ENCODE measurements at places on chromosomes 12 and 14. TPM values are rescaled to one million over a fixed set of nuclear protein-coding genes. Genes with fewer than 3 reads are reported as not detected.
A peak's percentile ranks its signal among the peaks of the same experiment; 100 is the strongest.

The TTC5 gene
- total RNA-seq: 29.4 TPM

DNA sequence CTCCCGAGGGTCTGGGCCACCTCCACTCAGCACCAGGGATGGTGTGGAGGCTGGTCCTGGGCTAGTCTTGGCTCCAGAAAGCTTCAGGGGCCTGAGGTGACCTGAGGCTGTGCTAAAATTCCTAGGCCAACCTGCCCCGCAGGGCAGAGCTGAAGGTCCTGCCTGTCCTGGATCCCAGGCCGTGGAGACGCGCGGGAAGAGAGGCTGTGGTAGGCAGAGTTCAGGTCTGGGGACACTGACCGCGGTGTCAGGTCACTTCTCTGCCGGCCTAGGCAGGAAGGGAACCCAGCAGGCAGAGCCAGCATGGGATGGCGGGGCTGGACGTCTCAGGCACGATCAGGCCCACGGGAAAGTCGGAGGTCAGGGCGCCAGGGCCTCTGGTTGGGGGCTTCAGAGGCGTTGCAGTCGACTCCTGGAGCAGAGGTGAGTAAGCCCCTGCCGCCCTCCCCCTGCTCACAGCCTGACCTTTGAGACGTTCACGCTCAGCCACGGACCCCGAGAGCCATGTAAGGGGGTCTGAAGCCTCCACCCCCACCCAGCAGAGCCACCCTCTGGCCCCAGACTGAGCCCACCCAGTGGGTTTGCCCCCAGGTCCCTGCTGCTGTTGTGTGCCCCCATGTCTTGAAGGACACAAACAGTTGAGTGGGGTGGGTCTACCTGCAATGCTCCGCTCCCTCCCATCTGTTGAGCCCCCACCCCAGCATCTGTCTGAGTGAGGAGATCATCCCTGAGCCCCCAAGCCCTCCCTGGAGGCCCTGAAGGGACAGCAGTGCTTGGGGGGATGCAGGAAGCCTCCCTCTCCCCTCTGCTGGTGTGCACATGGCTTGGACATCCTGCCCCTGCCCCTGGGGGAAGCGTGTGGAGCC, 142.7 kb downstream of the KIF26A start:
- DNase-seq: peak; percentile 9

DNA sequence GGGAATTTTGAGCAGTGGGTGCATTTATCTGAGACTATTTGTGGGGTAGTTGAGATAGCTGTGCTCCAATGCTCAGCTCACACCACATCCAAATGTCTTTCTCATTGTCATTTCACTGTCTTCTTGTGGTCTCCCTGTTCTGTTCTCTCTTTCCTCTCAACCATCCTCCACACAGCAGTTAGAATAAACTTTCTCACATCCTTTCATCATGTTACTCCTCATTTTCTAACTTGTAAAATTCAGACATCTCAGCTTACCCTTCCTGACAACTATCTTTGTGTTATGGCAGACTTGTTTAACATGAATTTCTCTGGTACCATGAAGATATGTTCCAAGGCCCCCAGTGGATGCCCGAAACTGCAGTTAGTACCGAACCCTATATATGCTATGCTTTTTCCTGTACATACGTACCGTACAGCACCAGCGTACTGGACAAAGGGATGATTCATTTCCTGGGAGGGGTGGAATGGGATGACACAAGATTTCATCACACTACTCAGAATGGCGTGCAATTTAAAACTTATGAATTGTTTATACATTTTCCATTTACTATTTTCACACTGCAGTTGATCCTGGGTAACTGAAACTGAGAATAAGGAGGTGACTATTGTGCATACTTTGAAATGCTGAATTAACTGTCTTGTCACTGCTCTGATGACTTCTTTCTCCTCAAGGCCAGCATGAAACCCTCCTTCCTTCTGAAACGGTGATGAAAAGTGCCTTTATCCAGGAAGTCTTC, 177.1 kb upstream of the SLC38A2 start:
- DNase-seq: no peak

- DNase-seq: no peak
Measured at GRCh38 chr14:60713513-60713912, 10.6 kb downstream of the SIX4 start.

DNA sequence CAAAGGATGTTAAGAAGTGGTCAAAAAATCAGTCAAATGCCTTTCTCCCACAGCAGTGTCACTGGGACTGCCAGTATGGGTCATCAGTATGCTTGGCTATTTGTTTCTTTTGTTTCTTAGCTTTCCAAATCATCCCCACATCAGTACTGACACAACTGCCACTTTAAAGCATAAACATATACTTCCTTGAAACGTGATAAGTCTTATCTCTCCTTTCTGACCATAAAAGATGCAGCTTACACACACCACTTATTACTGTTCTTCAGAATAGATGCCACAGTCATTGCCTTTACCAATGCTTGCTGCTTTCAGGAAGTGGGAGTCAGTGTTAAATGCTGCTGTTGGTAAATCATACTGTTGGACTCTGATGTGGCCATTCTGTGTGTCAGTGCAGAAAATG, 18.6 kb upstream of the GARIN2 start:
- no peak for DNase-seq

DNA sequence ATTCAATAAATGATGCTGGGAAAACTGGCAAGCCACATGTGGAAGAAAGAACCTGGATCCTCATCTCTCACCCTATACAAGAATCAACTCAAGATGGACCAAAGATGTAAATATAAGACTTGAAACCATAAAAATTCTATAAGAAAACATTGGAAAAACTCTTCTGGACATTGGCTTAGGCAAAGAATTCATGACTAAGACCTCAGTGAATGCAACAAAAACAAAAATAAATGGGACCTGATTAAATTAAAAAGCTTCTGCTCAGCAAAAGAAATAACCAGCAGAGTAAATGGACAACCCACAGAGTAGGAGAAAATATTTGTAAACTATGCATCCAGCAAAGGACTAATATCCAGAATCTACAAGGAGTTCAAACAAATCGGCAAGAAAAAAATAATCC, 24.6 kb downstream of the ATG2B start:
- no peak for DNase-seq

The PPP1R12A gene
- total RNA-seq: 73.2 TPM

GRCh38 chr14:22492622-22493542, 96.1 kb downstream of the DAD1 start:
- no peak for DNase-seq

The WSB2 gene
- 46.9 TPM for total RNA-seq

DNA sequence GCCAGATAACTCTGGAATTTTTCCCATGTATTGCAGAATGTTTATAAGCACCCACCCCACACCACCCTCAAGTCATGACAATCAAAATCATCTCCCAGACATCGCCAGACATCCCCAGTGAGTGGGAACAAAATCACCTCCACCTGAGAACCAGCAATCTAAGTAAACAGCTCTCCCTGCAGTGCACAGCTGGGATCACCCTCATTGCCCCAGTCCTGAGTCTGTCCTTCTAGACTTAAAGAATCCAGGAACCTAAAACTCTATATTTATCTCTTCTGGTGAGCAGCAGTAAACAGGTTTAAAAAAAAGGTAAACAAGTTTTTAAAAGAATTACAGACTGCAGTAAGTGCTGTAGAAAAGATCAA, 43.3 kb upstream of the CMKLR1 start:
- DNase-seq: no peak

DNA sequence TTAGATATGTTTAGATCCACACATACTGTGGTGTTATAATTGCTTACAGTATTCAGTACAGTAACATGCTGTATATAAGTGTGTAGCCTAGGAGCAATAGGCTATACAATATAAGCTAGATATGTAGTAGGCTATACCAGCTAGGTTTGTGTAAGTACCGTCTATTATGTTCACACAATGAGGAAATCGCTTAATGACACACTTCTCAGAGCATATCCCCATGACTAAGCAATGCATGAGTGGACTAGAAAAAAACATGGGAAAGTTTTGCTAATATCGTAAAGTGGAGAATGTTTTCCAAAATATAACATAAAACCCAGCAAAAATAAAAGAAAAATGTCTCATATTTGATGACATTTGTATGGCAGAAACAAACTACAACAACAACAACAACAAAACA, 27.3 kb downstream of the AKAP3 start:
- no peak for DNase-seq

The CLEC4C gene
- total RNA-seq: not detected

GRCh38 chr12:106522708-106523107, 60.1 kb upstream of the RFX4 start:
- no peak for DNase-seq

The CACNA2D4 gene
- 0.34 TPM for total RNA-seq

- DNase-seq: no peak
Measured at GRCh38 chr14:76371066-76371465, 4.9 kb upstream of the ESRRB start.

The ERP27 gene
- total RNA-seq: 22.8 TPM

GRCh38 chr14:34920339-34920738, 45.2 kb upstream of the BAZ1A start:
- DNase-seq: no peak

The DIO3 gene
- 3.4 TPM for total RNA-seq

The CARMIL3 gene
- total RNA-seq: 4.9 TPM

DNA sequence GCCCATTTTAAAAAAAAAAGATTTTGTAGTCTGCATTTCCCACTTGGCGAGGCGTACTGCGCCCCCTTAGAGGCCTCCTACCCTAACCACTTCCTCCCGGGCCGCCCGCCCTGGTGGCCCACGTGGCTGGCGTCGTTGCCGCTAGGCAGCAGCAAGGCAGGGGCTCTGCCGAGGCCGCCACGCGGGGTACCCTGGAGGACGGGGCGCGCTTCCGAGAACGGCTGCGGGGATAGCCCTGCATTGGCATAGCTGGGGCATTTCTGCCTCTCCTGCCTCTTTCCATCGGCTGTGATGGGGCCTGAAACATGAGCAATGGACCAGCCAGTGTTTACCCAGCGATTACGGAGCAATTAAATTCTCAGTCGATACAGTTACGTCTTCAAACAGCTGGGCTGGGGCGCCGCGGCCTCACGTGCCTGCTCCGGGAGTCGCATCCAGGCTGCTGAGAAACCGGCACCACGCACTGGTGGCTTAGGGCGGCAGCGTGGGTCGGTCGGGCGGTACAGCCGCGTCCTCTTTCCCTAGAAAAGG, 38.0 kb downstream of the IQSEC3 start:
- peak; percentile 58 for DNase-seq

DNA sequence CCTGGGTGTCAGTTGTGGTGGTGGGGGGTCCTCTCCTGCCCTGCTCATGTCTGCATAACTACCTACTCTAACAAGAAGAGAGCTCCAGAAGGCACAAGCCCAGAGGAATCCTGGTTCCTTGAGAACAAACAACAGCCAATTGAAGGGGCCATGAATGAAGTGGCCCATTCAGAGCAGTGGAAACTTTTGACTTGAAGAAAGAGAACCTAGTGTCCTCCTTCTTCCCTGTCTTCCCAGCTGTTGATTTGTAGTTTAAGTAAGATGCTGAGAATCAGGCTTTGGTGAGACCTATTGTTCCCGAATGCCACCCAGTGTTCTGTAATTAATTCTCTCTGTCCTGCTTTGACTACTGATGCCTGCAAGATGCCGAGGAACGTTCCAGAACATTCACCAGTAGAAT, 79.2 kb downstream of the C14orf132 start:
- DNase-seq: no peak

- no peak for DNase-seq
Measured at GRCh38 chr12:103336940-103337339, 158.8 kb downstream of the C12orf42 start.

DNA sequence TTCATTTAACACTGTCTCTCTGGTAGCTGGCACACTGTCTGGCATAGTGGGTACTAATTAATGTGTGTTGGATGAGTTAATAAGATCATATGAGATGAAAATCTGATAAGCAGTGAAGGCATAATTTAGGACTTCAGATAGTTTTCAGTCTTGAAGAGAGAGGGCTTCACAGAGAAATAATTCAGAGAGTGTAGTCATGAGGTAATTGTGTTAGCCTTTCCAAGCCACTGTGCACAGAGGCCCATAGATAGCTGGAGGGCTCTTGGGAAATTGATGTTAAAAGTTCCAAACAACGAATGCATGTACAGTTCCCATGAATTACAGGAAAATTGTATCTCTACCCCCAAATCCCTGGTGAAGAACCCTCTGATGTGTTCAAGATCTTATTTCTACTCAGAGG, 133.8 kb upstream of the HMGA2 start:
- no peak for DNase-seq

DNA sequence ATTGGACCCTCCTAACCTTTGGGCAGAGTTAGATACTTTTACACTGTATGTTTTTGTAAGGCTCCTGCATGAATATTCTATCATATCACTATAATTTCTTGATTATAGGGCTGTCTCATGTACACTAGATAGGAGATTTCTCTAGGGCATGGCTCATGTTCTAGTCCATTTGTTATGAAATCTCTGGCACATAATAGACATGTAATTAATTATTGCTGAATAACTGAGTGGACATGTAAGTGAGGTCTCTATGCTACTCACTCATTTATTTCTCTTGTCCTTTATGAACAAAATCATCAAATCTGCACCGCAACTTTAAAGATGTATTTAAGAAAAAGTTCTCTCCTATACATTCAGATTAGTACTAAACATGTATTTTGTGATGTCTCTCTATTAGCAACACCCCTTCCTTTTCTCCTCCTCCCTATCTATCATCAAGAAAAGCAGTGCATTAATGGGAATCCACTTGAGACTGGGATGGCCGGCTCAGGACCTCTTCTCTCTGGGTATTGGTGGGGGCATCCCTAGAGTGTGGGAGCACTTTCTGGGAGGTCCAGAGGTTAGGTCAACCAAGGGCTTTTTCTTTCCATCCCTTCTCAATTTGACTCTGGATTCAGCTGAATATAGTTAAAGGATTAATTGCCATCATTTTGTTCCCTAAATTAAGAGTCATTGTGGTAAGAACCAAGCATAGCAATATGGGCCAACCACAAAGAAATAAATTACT, 168.0 kb upstream of the HMGA2 start:
- DNase-seq: no peak

DNA sequence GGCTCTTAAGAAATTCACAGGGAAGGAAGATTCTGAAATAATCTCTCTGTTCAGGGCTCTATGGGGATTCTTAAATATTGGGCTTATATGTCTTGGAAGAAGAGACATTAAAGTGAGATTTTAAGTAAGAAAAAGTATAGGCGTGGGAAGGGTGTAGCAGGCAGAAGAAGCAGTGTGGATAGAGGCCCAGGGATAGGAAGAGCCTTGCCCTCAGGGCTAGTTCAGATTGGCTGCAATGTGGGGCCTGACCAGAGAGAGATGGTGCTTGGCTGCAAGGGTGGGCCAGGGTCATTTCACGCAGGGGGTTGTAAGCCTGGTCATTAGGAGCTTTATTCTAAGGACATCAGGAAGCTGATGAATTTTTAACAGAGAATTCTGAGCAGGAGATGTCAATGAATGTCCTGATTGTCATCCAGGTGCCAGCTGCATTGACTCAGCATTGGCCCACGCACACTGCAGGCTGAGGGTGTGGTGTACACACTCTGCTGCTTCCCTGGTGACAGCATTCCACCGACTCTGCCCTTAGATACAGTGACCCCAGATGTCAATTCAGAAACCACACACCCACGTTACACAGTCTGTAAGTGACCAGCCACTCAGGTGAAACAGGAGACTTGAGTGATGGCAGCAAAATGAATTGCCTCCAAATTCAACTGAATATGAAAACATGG, 582.5 kb downstream of the NRXN3 start:
- no peak for DNase-seq

- DNase-seq: no peak
Measured at GRCh38 chr12:15001733-15002382, 29.0 kb downstream of the PDE6H start.

The PLEKHA5 gene
- 195 TPM for total RNA-seq

The RAD51AP1 gene
- total RNA-seq: 33.4 TPM

All from progenitor cell of endocrine pancreas (in vitro differentiated cells).